NCI-H524 (cell line): ENCODE measurements at places on chromosomes 11 and 22.

DNA sequence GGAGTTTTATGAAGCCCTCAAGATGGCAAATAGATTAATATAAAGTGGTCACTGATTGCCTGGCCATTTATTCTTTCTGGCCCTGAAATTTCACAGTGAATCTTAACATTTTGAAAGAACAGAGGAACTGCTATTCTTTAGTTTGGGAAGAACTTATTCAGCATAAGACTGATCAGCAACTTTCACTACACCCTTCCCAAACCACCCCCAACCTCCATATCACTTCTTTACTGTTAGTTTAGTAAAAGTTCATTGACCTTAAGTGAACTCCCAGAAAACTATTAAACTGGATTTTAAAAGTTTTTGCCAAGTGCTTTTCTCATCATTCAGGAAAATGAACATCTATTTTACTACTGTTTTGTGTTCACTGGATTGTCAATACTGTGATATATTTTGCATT, 77.4 kb downstream of the NARS2 start:
- DNase-seq, result no peak

- DNase-seq, result no peak
These were observed 223.4 kb upstream of the CHORDC1 start for GRCh38 chr11:90446207-90446606.

DNA sequence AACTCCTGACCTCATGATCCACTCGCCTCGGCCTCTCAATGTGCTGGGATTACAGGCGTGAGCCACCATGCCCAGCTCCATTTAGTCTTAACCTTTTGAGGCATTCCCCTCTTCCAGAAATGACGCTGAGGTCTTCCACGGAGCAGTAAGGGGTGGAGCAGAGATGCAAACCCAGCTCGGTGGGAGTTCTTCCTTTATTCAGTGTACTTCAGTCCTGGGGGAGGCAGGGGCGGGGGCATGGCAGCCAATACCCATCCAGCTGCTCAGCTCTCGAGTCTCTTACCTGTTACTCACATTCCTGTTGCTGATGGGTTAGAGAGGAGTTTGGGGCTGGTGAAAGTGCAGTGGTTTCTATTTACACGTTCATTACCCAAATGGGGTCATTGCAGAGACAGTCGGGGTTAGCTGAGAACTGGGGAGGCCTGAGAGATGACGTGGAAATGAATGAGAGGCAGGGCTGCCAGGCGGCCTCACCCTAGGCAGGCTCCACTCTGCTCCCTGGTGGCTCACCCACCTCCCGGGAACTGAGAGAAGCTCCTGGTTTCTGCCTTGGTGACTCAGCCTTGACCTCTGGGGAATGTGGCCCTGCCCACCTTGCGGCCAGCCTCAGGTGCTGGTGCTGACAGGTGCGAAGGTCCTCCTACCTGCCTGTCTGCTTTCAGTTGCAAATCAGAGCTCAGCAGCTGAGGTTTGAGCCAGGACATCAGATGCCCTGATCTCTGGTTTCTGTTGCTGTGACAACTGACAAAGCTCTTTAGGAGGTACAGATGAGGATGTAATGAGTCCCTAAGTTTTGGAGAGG, 13.4 kb upstream of the ST14 start:
- DNase-seq, result no peak

- no peak for DNase-seq
These were observed 798.1 kb downstream of the OPCML start for GRCh38 chr11:132734217-132734616.

DNA sequence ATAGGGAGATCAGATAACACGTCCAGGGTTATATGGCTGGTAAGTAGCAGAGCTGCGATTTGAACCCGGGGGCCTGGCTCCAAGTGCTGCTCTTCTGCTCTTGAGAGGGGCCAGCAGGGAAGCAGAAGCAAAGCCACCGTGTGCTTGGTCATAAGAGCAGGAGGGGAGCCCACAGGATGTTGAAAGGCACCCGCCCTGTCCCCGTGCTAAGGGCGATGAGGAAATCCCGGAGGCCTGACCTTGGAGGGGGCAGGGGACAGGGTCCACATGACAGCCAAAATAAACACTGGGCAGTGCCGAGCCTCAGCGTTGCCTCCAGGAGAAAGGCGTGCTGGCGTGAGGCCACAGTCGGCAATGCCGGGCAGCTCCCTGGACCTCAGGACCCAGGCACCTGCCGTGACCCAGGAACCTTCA, 28.8 kb downstream of the TOM1 start:
- no peak for DNase-seq

GRCh38 chr22:29216873-29217666, 11.4 kb downstream of the EMID1 start:
- DNase-seq, result no peak

DNA sequence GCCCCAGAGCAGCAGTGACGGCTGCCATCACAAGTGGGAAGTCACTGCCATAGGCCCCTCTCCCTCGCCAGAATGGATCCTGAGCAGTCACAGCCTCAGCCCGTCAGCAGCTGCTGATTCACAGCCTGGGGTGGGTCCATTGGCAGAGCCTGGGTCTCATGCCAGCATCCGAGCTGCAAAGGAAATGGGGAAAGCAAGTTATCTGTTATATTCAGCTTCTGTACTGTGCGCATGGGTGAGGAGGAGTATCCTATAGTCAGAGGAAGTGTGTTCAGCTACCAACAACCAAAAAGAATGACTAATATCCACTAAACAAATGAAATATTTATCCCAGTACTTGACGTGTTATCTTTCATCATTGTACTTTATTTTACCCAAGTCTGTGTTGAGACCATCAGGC, 119.7 kb downstream of the RCN1 start:
- no peak for DNase-seq

DNA sequence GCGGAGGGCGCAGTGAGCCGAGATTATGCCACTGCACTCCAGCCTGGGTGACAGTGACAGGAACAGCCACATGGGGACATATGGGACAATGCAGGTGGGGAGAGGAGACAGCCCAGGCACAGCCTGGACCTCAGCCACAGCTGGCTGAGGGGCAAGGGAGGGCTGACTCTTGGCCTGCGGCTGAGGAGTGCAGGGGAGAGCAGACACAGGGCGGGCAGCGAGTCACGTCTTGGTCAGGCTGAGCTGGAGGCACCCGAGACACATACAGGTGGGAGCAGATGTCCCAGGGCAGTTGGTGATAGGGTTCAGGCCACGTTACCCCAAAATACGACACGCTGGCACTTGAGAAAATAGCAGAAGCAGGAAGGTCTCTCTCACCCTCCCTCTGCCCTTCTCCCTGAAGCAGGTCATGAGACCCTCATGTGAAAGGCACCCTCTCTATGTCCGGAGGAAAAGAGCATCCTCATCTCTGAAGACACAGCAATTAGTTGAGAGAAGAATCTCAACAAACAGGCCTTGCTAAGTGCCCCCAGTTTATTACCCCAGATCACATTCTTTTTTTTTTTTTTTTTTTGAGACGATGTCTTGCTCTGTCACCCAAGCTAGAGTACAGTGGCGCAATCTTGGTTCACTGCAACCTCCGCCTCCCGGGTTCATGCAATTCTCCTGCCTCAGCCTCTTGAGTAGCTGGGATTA, 10.5 kb downstream of the KIAA0930 start:
- no peak for DNase-seq

- no peak for DNase-seq
These were observed 77.8 kb upstream of the TMEM45B start for GRCh38 chr11:129737831-129738230.

GRCh38 chr22:17968126-17968525, 56.2 kb downstream of the MICAL3 start:
- DNase-seq, result no peak

- no peak for DNase-seq
These were observed 147.4 kb downstream of the TRIM29 start for GRCh38 chr11:119990309-119991021.

DNA sequence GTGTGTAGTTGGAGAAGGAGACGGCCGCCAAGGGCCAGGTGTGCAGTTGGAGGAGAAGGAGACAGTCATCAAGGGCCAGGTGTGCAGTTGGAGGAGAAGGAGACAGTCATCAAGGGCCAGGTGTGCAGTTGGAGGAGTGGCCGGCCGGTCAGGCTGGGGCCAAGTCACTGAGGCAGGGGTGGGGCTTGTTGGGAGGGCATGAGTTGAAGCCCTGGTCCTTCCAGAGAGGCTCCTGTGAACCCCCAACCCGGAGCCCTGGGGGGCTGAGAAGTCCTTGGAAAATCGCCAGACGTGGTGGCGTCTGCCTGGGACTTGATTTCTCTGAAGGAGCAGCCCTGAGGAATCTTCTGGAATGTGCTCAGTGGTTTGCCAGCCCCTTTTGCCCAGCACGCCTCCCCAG, 1320.5 kb downstream of the BRD1 start:
- DNase-seq, result no peak

GRCh38 chr11:22556381-22556780, 69.2 kb downstream of the FANCF start:
- DNase-seq, result no peak

DNA sequence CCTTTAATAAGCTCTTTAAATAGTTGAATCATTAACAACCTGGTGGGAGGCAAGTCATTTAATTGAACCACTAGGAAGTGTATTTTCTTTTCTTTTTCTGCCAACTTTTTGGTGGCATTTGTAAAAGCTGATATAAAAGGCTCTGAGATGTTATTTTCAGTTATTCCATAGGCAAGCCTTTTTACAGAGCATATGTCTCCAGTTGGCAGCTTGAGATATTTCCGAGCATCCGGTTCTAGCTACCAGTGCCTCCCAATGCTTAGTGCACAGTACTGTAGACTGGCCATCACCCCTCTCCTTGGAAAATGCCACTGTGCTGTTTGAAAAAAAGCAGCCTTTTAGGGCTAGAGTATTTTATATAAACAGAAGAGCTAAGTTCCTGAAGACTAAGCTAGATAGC, 178.7 kb upstream of the SORL1-AS1 start:
- DNase-seq, result no peak

GRCh38 chr11:83220260-83220659, 26.7 kb downstream of the ANKRD42 start:
- DNase-seq, result peak; percentile 17

- no peak for DNase-seq
These were observed 45.3 kb downstream of the CCDC34 start for GRCh38 chr11:27317751-27318150.

- no peak for DNase-seq
These were observed 907.7 kb downstream of the BRD1 start for GRCh38 chr22:48919851-48920589.

- DNase-seq, result no peak
These were observed 17.5 kb downstream of the CDC45 start for GRCh38 chr22:19497245-19497644.

GRCh38 chr22:46428602-46429324, 93.2 kb downstream of the TRMU start:
- DNase-seq, result no peak

- DNase-seq, result no peak
These were observed 1.7 kb upstream of the USP28 start for GRCh38 chr11:113876798-113877669.

DNA sequence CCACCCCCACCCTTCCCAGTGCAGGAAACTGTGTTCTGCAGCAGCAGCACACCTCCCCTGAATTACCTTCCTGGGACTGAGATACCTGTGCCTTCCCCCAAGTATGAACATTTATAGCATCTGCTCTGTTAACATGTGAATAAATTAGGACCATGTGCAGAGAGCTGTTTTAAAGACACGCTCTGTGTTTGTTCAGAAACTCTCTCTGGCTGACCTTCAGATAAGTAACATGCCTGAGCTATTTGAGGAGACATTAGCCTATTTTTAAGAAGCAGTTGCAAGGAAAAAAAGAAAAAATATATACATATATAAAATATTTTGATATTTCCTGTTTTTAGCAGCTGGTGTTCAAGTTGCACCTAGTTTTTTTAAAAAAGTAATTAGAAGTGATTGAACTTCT, 5.4 kb downstream of the NAV2 start:
- no peak for DNase-seq

DNA sequence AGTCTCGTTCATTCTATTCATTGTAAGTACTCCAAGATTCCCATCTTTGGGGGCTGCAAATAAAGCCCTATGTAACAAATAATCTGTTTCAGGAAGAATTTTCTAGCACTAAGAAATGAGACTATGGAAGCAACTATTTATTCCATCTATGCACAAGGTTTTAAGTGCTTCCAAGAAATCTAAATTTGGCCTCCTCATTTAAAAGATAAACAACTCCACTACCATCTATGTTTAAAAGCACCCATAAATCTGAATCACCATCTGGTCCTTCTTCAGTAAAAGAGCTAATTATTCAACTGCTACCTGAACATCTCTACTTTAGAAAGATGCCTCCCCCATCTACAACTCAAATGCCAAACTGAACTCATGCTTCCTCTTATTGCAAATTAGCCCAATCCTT, 547.3 kb upstream of the LRRC4C start:
- DNase-seq, result no peak

DNA sequence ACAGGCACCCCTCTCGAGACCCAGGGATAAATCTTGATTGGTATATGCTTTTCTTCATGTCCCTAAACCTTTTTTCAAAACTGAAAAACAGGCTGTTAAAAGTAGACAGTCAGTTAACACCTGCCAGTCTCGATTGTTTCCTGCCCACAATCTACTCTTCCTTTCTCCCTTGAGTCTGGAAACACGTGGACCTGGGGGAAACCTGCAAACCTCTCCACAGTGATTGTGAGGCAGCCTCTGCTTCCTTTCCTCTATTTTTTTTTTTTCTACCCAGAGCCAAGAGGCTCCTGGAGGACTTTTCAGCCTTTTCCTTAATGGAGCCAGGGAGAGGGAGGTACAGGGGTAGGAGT, 69.4 kb upstream of the CLMP start:
- no peak for DNase-seq

GRCh38 chr11:65323813-65324212, 9.1 kb downstream of the CDC42EP2 start:
- no peak for DNase-seq

- no peak for DNase-seq
These were observed 16.8 kb downstream of the APOL5 start for GRCh38 chr22:35734517-35734827.

- DNase-seq, result no peak
These were observed 4.3 kb upstream of the ATP5MGL start for GRCh38 chr22:42644422-42645340.
